AG10803 (cell line): ENCODE measurements at places on chromosomes 5 and 9.
A peak's percentile ranks its signal among the peaks of the same experiment; 100 is the strongest.

GRCh38 chr9:78938821-78939220 lies 632.9 kb upstream of the TLE4 start:
- peak; percentile 55 for DNase-seq

- peak; percentile 17 for DNase-seq
Observed at GRCh38 chr9:8419596-8420275, 620.2 kb upstream of the DMAC1 start.

- DNase-seq: no peak
Observed at GRCh38 chr5:173703466-173703865, 87.0 kb upstream of the BOD1 start.

DNA sequence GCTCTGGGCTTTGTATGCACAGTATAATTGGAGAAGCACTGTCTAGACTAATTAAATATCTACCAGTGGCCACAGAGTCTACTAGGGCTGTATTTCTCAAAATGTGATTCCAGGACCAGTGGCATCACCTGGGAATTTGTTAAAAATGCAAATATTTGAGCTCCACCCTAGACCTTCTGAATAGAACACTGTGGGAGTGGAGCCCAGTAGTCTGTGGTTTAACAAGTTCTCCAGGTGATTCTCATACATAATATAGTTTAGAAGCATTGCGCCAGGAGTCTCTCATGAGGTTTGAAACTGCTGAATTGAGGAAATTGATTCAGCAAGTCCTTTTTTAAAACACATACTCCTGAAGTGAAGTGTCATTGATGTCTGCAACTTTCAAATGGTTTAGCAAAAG lies 74.7 kb downstream of the FCHO2 start:
- DNase-seq: no peak

DNA sequence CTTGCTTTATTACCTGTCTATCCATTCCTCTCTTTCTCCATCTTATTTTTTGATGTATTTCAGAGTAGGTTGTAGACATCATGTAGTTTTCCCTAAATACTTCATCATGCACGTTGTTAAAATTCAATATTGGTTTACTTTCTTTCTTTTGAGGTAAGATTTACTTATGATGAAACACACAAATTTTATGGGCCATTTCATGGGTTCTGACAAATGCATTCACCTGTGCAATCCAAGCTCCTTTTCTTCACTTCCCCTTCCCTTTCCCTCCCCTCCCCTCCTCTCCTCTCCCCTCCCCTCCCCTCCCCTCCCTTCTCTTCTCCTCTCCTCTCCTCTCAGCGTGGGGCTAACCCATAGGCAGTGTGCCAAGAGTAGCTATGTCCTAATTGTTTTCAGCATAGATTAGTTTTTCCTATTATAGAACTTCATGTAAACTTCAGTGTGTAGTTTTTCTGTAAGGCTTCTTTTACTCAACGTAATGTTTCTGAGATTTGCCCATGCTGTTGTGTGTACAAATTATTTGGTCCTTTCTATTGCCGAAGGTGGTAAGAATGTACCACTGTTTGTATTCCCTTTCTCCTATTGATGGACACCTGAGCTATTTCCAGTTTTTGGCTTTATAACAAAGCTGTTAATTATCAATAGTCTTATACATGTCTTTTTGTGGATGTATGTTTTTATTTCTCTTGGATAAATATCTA lies 92.9 kb upstream of the CLINT1 start:
- no peak for DNase-seq

DNA sequence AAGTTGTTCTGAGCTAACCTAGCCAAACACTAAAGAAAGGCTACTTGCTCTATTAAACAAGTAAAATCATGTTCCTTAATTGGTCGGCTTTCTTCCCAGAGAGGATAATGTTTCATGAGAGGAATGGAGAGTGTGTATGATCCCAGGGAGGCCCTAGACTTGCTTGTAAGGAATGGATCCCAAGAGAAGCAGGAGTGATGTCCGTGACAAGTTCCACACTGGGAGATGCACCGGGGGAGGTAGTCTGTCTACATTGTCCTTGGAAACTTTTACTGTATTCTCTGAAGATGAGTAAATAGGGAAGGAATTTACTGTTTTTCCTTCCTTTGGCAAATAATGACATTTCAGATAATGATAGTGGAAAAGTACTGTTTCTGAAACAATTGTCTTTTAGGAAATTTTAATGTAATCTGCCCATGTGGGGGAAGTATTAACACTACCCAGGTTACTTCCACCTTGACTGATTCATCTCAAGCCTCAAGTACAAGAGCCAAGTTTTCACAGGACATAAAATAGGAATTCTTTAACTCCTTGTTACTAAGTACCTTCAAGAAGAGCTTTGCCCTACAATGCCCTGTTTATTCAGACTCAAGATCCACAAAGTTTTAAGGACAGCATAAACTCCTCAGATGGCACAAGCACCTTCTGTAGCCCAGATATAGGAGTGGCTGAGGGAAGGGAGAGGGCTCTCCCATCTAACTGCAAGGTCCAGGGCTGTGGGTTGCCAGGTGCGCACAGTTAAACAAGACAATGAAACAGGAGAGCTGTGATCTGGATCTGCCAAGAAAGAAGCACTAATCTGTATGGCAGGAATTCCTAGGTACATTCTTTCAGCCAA lies 152.1 kb downstream of the GNA14 start:
- peak; percentile 80 for DNase-seq

DNA sequence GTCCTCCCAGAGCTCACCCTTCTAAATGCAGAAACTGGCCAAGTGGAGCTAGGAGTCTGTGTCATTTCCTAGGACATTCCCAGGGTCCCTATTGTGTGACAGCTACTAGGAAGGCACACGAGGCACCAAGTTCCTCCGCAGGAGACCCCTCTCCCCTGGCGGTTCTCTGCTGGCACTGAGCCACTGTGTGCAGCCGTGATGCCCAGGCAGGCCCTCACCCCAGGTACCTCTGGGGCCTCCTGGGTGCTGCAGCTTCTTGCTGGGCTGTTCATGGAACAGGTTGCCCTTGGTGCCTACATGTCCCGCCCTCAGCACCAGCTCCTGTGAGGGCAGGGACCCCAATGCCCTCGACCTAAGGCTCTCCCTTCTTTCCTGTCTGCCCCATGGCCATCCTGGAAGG lies 23.1 kb downstream of the MED10 start:
- no peak for DNase-seq

GRCh38 chr5:161602736-161603135 lies 56.2 kb upstream of the GABRB2 start:
- no peak for DNase-seq

DNA sequence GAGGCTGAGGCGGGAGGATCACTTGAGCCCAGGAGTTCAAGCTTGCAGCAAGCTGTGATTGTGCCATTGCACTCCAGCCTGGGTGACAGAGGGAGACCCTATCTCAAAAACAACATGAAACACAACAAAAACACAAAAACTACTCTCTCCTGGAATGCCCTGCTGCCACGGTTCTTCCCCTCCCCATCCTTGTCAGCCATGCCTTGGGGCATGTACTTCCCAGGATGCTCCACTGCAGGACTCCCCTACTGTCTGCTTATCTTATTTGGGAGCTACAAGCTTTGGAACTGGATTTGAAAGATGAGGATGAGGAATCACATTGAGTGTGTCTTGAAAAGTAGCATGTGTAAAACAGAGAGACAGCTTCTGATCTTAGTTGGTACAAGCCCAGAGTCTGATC lies 40.1 kb upstream of the KIAA1958 start:
- DNase-seq: no peak

- DNase-seq: no peak
Observed at GRCh38 chr9:14627513-14627912, 65.7 kb downstream of the ZDHHC21 start.

GRCh38 chr5:122377026-122377425 lies 65.0 kb downstream of the SNCAIP start:
- peak; percentile 38 for DNase-seq

GRCh38 chr5:88236866-88237642 lies 31.6 kb downstream of the TMEM161B start:
- DNase-seq: peak; percentile 31

GRCh38 chr5:73104326-73104725 lies 16.0 kb upstream of the TMEM171 start:
- DNase-seq: no peak

- DNase-seq: no peak
Observed at GRCh38 chr9:126698251-126698650, 84.5 kb downstream of the LMX1B start.

DNA sequence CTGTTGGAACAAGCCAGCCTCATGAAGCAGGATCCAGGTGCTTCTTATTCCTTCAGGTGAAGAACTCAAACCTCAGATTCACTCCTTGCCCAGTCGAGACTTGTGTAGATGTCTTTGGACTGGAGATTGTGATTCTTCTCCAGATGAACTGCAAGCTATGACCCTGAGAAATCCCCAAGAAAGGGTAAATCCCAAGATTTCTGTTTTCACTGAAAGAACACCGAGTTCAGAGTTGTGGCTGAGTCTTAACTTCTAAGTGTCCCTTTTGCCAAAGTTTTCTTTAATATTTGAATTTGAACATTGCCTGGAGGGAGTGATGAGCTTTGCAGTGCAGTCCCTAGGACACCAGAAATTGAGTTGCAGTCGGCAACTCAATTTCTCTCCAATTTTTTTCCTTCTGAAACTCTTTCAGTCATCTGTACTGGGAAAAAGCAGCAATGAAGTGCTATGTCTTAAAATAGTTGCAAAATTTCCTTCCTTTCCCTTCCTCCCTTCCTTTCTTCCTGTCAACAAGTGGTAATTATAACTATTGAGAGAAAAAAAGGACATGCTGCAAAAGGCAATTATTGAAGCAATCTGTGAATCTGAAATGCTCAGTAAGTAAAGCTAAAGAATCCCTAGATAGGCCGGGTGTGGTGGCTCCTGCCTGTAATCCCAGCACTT lies 56.1 kb downstream of the ANKRD55 start:
- DNase-seq: peak; percentile 53

DNA sequence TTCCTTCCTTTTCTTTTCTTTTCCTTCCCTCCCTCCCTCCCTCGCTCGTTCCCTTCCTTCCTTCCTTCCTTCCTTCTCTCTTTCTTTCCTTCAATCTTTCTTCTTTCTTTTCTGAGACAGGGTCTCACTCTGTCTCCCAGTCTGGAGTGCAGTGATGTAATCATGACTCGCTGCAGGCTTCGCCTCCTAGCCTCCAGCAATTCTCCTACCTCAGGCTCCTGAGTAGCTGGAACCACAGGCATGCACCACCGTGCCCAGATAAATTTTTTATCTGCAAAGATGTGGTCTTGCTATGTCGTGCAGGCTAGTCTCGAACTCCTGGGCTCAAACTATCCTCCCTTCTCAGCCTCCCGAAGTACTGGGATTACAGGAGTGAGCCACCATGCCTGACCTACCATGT lies 81.4 kb downstream of the SPATA31C2 start:
- peak; percentile 38 for DNase-seq

DNA sequence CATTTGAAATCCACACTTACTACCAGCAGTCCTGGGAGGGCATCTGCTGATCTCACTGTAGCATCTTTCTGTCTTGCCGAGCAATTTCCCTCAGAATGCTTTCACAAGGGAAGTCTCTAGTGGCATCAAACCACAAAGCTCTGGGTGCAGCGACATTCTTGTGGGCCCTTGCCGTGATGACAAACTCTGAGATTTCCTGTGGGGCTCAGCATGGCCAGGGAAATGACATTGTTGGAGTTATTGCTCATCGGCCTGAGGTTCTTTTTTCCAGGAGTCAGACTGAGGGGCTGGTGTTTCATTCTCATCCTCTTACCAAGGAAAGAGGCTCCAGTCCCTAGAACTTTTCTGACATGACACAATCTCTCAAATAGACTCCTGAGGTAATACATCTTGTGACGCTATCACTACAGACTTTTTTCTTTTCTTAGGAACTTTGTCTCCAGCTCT lies 51.4 kb downstream of the PFDN1 start:
- DNase-seq: peak; percentile 95

GRCh38 chr5:24823625-24824024 lies 178.8 kb upstream of the CDH10 start:
- DNase-seq: no peak

DNA sequence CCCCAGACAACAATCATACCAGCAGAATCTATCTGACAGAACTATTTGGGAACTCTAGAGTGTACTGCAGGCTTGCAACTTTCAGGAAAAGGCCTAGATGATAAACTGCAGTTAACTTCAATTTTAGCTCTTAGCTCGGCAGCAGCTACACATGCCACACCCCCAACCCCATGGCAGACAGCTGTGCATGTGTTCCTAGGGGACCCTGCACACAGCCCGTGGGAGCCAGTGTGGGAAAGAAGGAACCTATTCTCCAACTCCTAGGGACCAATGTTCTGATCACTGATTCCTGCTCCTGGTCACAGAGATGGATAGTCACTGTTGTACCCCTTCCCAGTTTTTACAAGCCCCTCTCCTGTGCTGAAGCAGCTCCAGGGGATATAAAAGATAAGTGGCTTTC lies 179.6 kb downstream of the DRD1 start:
- no peak for DNase-seq

- DNase-seq: peak; percentile 62
Observed at GRCh38 chr5:83564069-83564749, 92.7 kb downstream of the VCAN start.

DNA sequence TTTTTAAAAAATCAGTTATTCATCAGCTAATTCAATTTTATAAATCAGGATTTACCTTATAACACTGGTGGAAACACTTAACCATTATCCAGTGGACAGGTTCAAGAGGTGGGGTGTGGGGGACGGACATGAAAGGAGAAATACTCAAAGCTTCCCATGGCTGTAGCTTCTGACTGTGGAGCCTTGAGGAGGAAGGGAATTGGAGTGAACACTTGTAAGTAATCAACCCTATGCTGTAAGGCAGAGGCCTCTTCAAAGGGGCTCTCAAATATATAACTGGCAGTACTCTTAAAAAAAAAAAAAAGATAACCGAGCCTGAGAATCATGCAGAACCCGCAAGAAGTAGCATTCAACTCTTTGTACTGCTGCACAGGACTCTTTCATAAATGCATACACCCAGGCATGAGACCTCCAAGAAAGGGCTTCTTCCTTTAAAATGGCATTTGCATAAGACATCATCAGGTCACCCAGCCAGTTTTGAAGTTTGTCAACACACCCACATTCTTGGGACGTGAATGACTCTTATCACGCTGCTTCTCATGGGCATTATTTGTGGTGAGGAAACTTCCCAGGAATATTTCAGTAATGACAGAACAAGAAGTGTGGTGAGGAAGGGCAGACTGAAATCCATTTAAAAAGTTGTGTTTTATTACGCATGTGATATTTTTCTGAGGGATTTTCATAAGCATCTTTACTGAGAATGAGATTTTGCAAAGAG lies 8.1 kb downstream of the OSMR start:
- DNase-seq: peak; percentile 91

DNA sequence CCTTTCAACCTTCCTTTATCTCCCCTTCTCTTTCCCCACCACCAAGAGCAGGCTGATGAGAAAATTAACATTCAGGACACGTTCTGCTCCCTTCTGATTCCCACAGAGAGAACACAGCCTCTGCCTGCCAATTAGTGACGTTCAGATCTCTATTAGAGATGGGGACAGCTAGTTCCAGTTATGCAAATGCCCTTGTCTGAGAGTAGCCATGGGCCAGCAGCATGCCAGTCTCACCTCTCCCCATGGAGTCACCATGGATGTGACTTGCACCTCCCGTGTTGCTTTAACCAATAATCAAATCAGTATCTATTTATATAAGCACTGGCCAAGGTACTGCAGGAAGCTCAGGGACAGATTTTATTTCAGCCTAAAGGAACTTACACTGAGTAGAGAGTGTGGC lies 61.3 kb downstream of the KCNIP1 start:
- DNase-seq: no peak

GRCh38 chr5:350355-350754 lies 28.8 kb downstream of the AHRR start:
- no peak for DNase-seq

- DNase-seq: no peak
Observed at GRCh38 chr5:154118893-154119336, 71.6 kb upstream of the GALNT10 start.

GRCh38 chr9:9045572-9045971 lies 1246.0 kb upstream of the DMAC1 start:
- DNase-seq: no peak

GRCh38 chr9:32398207-32398606 lies 13.8 kb downstream of the ACO1 start:
- DNase-seq: no peak
